ENCODE measurements at places on chromosomes 5 and 9.
A peak's percentile ranks its signal among the peaks of the same experiment; 100 is the strongest.

- no peak for DNase-seq
These were observed 116.0 kb downstream of the PSD2 start for GRCh38 chr5:139911425-139912120.

DNA sequence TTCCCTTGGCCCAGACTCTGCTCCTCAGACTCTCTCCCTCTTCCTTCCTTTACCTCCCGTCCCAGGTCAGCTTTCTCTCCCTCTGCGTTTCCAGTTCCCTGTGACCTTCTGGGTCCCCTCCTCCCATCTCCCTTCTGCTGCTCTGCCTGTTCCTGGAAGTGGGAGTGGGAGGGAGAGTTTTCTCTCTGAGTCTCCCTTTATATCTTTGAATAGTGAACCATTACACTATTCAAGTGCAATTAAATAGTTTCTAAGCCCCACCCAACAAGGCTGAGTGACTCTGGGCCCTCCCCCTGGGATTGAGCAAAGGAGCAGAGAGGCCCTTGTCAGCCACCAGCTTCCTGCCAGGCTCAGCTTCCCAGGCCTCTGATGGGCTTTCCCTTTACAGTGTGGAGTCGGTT, 34.8 kb downstream of the THBS4 start:
- no peak for DNase-seq

GRCh38 chr5:9545136-9545991, 511 bp downstream of the SEMA5A start:
- DNase-seq: no peak

GRCh38 chr5:172110921-172111851, 76.8 kb downstream of the STK10 start:
- DNase-seq: peak; percentile 99

DNA sequence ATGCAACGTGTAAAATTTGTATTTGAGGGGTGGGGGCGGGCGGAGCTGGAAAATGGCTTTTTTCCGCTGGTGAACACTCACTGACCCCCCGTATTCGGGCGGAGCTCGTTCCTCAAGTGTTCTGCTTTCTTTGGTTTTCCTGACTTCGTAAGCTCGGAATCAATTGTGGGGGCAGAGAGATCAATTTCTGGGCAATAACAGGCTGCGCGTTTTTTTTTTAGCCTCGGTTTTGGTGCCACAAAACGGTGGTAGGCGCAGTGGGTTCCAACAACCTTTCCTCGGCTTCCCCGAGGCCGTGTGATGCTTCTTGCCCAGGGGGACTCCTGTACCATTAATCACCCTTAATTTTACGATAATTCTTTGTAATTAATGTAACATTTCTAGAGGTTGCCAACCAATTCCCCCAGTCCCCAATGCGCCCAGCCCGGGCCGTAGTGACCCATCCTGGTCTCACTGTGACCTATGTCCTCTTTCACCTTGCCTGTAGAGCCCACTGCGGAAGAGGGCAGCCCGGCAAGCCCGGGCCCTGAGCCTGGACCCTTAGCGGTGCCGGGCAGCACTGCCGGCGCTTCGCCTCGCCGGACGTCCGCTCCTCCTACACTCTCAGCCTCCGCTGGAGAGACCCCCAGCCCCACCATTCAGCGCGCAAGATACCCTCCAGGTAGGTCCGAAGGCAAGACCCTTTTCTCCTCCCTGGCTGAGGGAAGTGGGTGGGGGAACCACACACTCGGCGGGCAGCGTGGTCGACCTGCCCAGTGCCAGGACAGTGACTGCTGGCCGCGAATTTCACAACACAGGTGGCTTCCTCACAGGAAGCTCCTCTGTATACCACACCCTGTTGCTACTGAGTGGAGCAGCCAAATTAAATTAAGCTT, 3.7 kb downstream of the NR4A3 start:
- peak; percentile 11 for DNase-seq

- DNase-seq: no peak
These were observed 5.9 kb upstream of the ERAP2 start for GRCh38 chr5:96870094-96871026.

- no peak for DNase-seq
These were observed at the start of gene ADAMTS19 for GRCh38 chr5:129459777-129460671. Gene ADAMTS19, plus strand, starts transcription at chr5:129460298. Its CDS starts 94 bp downstream, at chr5:129460392.

DNA sequence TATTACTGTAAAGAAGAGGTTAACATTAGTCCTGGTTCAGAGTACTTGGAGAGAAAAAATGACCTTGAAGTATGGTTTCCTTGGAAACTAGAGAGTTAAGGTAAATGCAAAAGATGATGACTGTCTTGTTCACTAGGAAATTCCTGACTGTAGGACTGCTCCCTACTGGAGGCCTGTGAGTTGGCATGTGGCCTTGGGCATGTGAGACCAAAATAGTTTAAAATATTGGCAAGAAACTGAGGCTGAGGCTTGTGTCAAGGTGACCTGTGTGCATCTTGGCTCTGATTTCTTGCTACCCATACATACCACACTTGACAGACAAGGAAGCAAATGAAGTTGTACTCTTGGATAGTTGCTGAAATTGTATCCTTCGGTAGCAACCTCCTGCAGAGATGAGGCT, 96.5 kb downstream of the TARS1 start:
- no peak for DNase-seq

DNA sequence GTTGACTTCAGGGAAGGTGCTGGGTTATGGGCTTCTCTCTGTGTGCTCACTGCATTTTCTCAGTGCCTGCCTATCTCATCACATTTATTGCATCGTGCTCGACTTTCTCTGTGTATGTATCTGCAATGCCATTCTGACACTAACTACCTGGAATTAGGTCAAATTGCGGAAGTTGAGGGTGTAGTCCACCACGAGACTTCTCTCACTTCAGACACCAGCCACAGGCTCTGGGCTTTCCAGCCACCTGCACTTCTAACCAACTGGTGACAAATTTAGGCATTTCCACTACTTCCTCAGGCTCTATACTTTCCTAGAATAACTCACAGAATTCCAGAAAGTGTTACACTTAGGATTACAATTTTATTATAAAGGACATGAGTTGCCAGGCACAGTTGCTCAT, 188.6 kb upstream of the ZNF608 start:
- DNase-seq: peak; percentile 1

DNA sequence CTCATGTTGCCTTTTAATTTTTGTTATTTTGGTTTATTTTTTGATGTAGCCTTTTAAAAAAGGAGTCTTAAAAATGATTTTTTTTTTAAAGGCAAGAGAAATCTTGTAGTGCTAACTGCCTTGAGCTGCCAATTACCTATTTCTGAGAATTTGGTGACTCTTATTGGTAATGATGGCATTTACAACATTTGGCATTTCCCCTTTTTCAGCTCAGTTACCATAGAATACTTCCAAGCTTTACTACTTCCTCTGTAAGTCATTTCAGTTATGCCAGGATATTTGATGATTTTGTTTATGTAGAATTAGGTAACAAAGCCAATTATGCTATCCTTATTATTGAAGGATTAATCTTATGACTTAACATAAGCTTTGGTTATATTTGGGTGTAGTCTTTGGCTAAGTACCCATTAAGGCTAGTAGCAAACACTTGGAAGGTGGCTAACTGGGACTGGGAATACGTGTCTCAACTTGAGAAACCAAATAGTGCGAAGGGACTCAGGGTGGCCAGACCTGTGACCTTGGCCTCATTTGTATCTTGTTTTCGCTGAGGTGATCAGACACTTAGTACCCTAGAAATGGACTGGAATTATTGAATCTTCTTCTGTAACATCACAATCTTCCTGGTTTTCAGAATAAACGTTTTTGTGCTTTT, 27.7 kb downstream of the CDC37L1 start:
- DNase-seq: no peak

DNA sequence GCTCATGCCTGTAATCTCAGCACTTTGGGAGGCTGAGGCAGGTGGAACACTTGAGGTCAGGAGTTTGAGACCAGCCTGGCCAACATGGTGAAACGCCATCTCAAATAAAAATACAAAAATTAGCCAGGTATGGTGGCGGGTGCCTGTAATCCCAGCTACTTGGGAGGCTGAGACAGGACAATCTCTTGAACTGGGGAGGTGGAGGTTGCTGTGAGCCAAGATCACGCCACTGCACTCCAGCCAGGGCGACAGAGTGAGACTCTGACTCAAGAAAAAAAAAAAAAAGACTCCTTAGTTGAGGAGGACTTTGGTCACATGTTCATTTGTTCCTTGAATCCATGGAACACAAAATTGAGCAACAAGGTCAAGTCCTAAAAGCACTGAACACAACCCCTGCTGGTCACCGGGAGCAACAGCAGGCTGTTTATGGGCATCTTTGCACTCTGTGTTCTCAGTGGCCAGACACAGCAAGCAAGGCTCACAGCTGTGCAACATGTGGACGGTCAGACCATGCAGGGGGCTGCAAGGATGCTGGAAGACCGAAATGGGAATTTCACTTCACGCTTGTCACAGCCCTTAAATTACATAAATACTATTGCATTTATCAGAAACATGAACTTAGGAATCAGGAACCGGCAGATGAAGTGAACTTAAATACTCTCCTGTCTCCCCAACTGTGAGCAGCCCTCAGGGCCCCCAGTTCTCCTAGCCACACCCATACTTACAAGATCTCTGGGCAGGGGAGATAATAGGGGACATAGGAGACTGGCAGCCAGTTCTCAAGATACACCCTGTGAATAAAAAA, 2.8 kb downstream of the GBGT1 start:
- peak; percentile 65 for DNase-seq

GRCh38 chr5:68433923-68434879, 218.6 kb downstream of the PIK3R1 start:
- DNase-seq: peak; percentile 52

GRCh38 chr5:52453176-52453575, 334.5 kb upstream of the ITGA1 start:
- no peak for DNase-seq

- no peak for DNase-seq
These were observed 8.3 kb upstream of the ZBTB34 start for GRCh38 chr9:126852086-126852688.

DNA sequence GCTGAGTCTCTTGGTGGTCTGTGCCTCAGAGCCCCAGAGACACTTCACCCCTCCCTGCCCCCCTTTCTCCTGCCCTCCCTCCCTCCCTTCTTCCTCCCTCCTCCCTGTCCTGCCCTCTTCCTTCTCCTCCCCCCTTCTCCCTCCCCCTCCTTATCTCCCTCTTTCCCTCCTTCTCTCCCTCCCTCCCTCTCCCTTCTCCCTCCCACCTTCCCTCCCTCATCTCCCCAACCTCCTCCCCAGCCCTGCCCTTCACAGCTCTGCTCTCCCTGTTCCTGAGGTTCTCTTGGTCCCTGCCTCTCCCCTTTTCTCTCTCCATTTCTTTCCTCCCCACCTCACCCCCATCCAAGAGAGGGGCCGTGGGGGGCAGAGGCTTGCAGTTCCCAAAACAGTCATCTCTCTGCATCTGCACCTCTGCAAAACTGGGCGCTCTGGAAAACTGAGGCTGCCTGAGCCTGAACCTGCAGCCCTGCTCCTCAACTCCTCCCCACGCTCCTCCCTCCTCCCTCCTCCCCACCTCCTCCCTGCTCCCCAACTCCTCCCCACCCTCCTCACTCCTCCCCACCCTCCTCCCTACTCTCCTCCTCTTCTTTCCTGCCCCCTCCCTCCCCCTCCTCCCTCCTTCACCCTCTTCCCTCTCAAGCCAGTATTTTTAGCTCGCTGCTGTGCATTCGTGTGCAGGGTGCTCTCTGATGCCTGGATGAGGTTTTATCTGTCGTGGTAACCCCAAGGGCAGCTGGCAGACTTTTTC, 219.1 kb downstream of the C9orf50 start:
- DNase-seq: no peak

DNA sequence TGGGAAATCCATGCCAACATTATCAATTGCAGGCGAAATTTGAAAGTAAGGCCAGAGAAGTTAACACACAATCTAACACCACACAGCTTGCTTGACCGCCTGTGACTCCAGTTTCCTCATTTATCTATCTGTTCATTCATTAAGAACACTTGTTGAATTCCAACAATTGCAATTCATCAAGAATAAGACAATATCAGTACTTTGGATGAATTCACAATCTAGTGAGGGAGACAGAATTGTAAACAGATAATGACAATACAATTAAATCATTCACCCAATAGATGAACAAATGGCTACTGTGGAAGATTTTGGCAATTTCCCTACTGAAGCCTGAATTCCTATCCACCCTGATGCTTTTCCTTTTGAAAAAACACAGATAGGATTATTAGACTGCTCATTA, 181.6 kb downstream of the TRIM36 start:
- no peak for DNase-seq

- DNase-seq: no peak
These were observed 22.4 kb upstream of the CAVIN4 start for GRCh38 chr9:100555471-100555870.

GRCh38 chr9:7756088-7756487, 43.5 kb downstream of the DMAC1 start:
- DNase-seq: no peak

DNA sequence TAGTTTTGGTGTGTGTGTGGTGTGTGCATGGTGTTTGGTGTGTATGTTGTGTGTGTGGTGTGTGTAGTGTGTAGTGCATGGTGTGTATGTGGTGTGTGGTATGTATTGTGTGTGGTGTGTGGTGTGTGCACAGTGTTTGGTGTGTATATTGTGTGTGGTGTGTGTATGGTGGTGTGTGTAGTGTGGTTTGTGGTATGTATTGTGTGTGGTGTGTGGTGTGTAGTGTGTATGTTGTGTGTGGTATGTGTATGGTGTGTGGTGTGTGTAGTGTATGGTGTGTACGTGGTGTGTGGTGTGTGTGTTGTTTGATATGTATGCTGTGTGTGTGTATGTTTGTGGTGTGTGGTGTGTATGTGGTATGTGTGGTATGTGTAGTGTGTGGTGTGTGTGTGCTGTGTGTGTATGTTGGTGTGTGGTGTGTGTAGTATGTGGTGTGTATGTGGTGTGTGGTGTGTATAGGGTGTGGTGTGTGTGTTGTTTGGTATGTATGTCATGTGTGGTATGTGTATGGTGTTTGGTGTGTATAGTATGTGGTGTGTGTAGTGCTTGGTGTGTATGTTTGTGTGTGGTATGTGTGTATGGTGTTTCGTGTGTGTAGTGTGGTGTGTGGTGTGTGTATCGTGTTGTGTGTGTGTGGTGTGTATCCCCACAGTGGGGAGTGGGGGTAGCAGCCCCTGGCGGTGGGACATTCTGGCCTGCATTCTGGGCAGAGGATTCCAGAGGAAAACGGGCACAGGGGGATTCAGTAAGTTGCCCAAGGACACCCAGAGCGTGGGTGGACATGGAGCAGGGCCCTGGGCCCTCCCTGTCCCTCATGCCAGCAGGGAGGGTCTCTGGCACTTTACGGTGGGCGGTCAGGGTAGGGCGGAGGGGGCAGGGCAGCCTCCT, 79.7 kb downstream of the HMCN2 start:
- DNase-seq: no peak

DNA sequence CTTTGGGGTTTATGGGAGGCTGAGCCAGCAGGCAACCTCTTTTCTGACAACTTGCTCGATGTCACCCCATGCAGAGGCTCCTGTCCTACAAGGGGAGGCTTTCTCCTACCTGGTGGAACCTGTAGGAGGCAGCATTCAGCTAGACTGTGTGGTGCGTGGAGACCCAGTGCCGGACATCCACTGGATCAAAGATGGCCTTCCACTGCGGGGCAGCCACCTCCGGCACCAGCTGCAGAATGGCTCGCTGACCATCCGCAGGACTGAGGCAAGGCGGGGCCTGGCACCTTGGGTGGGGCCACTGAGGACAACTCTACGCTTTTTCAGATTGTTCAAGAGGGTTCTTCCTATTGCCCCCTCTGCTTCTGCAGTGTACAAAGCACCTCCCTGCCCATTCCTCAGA, 36.1 kb upstream of the ASS1 start:
- DNase-seq: no peak

- no peak for DNase-seq
These were observed 8.1 kb upstream of the PRR7 start for GRCh38 chr5:177438468-177438867.

- no peak for DNase-seq
These were observed 28.1 kb downstream of the IL7R start for GRCh38 chr5:35884773-35885172.
